ENCODE measurements at places on chromosomes 2 and 18.

DNA sequence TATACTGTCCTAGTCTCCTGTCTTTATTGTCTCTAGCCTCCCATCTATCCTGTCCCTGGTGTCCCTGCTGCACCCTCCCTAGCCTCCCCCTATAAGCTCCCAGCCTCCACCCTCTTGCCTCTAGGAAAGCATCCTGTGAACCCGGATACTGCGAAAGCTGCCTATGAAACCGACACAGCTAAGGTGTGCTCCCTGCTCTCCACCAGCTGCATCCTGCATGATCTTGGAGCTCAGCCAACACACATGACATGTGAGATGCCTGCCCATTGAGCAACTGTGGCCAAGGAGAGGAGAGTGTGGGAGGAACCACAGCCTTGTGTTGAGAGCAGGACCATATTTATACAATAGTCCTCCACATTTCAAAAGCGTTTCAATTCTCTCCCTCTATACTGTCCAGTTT lies 187.1 kb downstream of the ZBTB7C start:
- no peak for DNase-seq

GRCh38 chr2:200809506-200810251 lies 2.0 kb upstream of the BZW1 start:
- no peak for DNase-seq

GRCh38 chr2:240209493-240209892 lies 69.0 kb upstream of the OTOS start:
- no peak for DNase-seq

GRCh38 chr2:132971310-132972061 lies 301.5 kb upstream of the LYPD1 start:
- DNase-seq = no peak

DNA sequence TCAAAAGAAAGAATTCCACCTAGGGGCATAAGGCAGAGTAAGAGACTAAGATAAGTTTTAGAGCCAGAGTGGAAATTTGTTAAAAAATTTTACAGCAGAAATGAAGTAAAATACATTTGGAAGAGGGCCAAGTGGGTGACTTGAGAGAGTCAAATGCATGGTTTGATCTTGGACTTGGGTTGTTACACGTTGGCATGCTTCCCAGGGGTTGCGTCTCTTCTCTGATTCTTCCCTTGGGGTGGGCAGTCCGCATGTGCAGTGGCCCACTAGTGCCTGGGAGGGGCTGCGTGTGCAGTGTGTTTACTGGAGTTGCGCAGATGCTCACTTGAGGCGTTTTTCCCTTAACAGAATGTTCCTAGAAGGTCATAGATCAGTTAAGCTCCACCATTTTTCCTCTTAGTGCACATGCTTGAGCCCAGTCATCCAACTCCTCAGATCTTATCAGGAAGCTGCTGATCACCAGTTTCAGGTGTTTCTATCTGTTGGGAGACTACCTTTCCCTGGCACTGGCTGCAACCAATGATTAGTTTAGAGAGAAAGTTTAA lies 13.1 kb downstream of the SEH1L start:
- DNase-seq = no peak

DNA sequence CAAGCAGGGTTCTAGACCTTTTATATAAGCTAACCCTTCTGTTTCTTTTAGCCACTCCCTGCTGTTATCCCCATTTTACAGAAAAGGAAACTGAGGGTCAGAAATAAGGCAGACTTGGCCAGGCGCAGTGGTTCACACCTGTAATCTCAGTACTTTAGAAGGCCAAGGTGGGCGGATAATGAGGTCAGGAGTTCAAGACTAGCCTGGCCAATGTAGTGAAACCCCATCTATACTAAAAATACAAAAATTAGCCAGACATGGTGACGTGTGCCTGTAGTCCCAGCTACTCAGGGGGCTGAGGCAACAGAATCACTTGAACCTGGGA lies 14.3 kb downstream of the RUFY4 start:
- DNase-seq = no peak

DNA sequence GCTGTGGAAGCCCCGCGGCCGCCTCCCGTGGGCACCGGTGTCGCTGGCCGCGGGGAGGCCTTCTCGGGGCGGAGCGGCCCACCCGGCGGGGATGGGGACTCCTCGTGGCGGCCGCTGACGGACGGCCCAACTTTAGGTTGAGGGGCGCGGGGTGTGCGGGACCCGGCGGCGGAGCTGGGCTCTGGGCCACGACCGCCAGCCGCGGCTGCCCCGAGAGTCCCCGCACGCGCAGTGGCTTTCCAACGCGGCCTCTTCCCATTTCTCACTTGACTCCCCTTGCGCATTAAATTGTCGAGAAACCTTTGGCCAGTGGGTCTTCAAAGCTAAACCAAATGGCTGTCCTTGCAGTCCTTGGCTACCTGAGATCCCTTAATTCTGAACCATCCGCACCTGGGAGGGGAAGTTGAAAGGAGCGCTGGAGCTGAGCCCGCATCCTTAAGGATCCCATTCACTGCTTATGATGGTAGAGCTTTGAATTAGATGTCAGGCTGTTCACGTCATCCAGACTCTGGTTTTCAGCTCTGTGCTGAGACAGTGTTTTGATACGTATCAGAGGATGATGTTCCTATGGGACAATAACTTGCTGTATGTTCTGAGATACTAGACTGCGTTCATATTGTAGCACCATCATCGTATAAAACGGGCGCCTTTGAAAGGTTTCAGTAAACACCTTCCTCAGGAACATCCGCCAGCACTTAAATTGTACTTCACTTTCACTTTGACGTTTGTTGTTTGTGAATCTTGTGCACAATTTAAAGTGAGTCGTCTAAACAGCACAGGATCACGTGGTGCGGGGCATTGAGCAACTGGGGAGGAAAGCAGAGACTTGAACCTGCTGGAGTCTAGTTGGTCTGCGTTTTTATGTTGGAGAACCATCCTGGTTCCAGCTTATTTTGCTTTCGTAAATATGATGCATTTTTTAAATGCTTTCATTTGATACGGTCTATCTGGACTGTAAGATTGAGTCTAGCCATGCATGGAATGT lies 874 bp downstream of the CLIP4 start:
- DNase-seq = peak; percentile 39

DNA sequence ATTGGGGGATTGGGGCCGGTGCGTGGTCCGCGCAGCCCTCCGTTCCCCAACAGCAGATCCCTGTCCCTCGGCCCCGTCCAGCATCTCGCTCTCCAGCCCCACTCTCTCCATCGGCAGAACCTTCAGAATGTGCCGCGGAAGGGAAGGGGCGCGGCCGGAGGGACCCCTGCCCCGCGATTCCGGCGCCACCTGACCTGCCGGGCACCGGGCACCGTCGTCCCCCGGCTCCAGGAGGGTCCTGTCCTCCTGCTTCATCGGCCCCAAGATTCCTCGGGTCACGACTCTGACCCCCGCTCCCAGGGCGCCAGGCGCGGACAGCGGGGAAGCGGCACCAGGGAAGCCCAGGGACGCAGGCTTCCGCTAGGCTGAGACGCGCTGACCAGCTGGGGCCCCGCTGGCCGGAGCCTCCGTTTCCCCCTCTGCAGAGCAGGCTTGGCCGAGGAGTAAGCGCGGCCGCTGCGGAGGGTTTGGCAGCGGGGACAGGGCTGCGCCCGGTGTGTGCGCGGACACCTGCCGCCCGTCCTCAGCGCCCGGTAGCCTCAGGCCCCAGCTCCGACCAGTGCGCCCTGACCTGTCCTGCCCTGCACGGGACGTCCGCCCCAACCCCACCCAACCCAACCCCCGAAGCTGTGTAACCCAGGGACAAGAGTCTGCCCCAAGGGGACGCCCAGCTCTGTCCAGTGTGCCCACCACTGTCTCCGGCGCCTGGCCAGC lies 16.8 kb upstream of the BOK start:
- no peak for DNase-seq

- DNase-seq = no peak
Measured at GRCh38 chr2:105781274-105781978, 36.7 kb downstream of the NCK2 start.

DNA sequence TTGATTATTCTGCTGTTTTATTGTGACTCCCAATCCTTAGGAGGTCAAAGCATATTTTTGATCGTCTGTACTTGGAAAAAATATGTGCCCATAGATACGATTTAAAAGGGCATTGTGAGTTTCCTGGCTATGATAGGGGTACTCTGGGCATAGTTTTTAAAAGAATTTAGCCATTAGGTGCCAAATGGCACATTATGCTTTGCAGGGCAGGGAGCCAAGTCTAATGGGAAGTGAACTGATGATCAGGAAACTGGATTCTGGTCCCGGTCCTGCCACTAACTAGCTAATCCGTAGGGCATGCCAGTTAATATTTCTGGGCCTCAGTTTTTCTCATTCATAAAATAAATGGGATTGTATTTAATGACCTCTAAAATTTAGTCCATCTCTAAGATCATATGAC lies 189.3 kb downstream of the LTBP1 start:
- DNase-seq = no peak

DNA sequence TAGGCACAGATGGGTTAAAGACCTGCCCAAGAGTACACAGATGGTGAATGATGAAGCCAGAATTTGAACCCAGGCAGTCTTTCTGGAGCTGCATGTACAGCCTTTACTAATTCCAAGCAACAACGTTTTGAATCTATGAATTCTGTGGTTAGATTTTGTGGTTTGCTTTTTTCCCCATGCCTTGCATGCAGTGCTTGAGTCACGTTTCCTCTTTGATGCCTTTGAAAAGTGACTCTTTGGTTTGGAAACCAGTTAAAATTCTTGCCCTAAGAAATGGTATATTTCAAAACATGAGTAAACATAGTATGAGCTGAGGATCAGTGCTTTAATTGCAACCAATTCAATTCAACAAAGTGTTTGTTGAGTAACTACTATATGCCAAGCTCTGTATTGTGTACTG lies 48.2 kb upstream of the PPM1B start:
- peak; percentile 27 for DNase-seq

All from activated CD4-positive, alpha-beta T cell treated with anti-CD3 and anti-CD28 coated beads for 24 hours (primary cell).